ENCODE measurements at places on chromosomes 1 and 21.

GRCh38 chr21:30340714-30341573 lies 3.5 kb upstream of the KRTAP27-1 start:
- DNase-seq = no peak

- no peak for DNase-seq
Observed at GRCh38 chr1:211148366-211148765, 14.4 kb upstream of the KCNH1 start.

DNA sequence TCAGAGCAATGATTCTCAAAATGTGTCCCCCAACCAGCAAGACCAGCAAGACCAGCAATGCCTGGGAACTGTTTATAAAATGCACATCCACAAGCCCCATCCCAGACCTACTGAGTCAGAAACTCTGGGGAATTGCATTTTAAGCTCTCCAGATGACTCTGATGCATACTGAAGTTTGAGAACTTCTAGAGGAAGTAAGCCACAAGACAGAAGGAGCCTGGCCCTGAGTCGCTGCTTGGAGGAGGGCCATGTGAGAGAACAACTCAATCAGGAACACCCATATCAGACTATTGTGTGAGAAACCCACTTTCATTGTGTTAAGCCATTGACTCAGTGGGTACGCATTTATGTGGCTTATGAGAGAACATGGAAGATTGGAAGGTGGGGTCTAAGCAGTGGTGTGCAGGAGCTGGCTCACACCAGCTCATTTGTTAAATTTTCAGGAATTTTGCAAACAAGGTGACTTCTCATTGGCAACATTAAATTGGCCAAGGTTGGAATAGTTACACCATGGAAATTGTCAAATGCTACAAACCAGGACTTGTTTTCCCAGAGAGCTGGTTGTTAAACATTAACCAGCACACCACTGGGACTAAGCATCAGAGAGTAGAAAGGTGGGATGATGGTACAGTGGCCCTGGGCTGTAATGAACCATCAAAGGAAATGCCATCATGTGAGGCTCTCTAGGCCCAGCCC lies 38.9 kb downstream of the ATP1A1 start:
- DNase-seq = no peak

DNA sequence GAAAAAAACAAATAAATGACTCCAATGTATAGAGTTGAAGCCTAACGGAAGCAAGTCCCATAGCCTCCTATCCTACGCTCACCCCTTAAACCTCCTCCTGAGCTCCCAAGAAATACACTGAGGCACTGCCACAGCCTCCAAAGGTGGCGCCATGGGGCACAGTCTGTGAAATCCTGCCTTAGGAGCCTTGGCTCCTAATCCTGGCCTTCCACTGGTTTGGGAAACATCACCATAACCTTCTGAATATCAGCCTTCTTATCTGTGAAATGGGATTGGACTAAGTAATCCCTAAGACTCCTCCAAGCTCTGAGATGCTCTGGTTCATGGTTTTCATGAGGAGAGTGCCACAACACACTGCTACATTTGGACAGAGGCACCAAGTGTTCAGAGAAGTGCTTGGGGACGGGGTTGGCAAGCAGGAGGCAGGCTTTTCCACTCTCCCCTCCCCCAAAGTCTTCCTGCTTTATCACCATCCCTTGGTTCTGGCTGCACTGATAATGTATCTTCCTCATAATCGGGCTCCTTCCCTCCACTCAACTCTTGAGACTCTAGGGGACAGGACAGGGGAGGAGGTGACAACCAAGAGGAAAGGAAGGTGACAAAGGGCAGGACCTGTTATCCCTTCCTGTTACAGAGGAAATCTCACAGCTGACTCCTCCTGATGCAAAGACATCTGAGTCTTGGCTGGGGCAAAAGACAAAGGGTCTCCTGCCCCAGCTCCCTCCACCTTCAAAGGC lies 2.7 kb downstream of the SLAMF7 start:
- no peak for DNase-seq

DNA sequence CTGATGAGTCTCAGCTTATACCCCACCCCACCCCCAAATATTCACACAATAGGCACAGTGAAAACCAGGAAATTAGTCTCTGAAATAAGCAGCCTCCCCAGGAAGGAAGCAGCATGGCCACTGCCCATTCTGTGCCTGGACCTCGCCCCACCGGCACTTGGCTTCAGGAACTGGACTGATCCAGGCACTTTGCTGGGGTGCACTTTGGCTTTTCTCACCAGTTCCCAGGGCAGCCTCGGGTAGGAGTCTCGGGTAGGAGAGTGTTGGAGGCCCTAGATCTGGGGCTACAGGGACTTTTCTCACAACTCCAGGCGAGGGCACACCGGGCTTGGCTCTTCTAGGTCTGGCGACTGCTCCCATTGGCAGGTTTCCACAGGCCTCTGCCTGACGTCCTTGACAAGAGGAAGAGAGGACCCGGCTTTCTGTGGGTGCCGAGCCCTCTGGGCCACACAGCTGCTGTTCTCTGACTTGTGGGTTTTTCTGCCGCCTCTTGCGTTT lies 18.7 kb downstream of the ADARB1 start:
- no peak for DNase-seq

DNA sequence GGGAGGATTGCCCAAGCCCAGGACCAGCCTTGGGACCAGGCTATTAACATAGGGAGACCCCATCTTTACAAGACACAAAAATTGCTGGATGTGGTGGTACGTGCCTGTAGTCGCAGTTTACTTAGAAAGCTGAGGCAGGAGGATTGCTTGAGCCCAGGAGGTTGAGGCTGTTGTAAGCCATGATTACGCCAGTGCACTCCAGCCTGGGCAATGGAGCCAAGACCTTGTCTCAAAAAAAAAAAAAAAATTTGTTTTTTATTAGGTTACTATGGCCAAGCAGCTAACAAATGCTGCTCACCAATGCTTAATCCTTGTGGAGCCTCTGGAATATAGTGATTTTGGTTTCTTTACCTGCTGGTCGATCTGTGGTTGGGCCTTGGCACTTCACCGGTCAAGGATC lies 8.8 kb downstream of the ARID1A start:
- DNase-seq = no peak

DNA sequence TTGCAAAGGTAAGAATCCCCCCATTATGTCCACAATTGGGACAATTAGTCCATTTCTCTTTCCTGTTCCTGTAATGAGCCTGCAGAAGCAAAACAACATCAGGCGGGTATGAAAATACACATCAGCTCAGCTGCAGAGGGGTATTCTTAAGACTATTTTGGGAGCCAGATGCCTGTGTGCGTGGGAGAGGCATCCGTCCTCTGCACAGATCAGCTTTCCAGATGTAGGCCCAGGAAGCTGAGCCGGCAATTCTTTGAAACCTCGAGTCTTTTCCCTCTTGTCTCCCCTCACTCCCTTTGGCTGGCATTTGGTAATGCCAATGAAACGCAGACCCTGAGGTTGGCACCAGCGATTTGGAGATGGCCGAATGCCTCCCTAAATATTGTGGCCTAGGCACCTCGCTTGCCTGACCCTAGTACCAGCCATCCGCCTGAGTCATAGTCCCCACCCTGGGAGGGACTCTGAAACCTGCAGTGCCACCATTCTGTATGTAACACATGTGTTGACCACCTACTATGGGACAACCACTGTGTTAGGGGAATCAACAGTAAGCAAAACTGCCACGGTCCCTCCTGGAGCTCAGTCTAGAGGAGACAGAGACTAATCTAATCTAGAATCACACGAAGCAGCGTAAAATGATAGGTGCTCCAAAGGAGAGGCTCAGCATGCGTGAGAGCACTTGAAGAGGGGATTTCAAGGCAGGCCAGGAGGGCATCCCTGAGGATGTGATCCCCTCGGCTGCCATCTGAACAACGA lies 603.0 kb downstream of the MATN1 start:
- no peak for DNase-seq

- DNase-seq = no peak
Observed at GRCh38 chr1:7942214-7942921, 1.7 kb upstream of the TNFRSF9 start.

- DNase-seq = no peak
Observed at GRCh38 chr21:46435786-46436227, 22.9 kb upstream of the DIP2A start.

- DNase-seq = no peak
Observed at GRCh38 chr1:246413430-246413829, 93.6 kb downstream of the SMYD3 start.

- DNase-seq = no peak
Observed at GRCh38 chr1:53025034-53025768, 36.8 kb upstream of the PODN start.

All from RWPE2 (cell line).